A172 (cell line): ENCODE measurements at places on chromosomes 12 and 14. TPM values are rescaled to one million over a fixed set of nuclear protein-coding genes. Genes with fewer than 3 reads are reported as not detected.

MARK3 gene
- total RNA-seq: 31.8 and 40.4 TPM in 2 replicates

LMNTD1 gene
- not detected in 2 replicates for total RNA-seq

CLEC7A gene
- not detected in 2 replicates for total RNA-seq

- DNase-seq: no peak
These were observed 12.9 kb upstream of the KRT73 start for GRCh38 chr12:52631264-52631663.

DNA sequence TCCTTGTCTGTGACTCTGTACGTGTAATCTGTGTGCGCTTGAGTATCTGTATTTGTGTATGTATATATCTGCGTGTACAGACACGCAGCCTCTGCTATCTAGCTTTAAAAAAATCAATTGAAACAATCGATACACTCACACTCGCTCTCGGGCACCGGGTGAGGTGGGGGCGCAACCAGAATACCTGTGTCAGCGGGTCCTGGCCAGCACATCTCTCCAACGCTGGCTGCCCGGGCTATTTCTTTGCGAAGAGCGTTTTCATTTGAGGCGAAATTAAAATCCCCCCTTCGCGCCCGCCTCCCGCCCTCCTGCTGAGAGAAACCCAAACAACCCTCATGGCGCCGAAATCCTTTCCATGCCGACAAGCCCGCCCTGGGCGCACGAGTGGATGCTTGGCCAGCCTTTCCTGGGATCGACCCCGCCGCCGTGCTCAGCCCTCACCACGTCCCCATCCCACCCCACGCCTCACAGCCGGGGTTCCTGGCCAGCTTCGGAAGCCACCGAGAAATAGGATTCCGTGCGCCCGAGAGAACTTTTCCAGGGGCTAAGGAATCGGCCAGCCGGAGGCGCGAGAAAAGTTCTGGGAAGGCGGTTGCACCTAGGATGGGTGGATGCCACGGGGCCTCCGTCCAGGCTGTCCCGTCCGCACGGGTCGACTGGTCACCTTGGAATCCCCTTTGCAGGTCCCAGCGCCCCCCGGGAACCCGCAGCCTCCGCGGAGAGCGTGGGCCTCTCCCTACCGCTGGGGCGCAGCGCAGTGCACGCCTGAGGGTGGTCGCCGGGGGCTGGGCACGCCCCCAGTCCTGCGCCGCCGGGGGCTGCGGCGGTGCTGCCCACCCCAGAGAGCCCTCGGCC is 1.0 kb downstream of the ZDHHC22 start:
- DNase-seq: no peak

GRCh38 chr14:20855652-20856291 is 35.4 kb upstream of the RNASE3 start:
- peak; percentile 52 for DNase-seq
